ENCODE measurements at places on chromosomes 6 and 20.

GRCh38 chr20:40468759-40469158 lies 220.3 kb downstream of the MAFB start:
- DNase-seq, result no peak

DNA sequence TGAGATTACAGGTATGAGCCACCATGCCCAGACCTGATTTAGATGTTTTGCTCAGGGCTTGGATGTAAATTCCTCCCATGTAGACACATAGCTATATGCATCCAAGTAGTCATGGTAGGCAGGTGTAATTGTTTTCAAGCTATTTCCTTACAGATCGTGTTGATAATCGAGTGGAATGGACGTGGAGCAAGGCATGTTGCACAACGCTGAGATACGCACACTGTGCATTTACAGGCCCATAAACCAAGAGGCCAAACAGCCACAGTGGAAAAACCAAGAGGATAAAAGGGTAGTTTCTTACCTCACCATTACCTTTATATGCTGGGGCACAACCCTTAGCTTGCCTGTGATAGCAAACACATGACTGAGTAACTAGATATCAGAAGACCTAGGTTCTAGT lies 51.0 kb upstream of the ADGRF1 start:
- no peak for DNase-seq

- DNase-seq, result no peak
Observed at GRCh38 chr6:108625581-108625980, 64.9 kb downstream of the FOXO3 start.

DNA sequence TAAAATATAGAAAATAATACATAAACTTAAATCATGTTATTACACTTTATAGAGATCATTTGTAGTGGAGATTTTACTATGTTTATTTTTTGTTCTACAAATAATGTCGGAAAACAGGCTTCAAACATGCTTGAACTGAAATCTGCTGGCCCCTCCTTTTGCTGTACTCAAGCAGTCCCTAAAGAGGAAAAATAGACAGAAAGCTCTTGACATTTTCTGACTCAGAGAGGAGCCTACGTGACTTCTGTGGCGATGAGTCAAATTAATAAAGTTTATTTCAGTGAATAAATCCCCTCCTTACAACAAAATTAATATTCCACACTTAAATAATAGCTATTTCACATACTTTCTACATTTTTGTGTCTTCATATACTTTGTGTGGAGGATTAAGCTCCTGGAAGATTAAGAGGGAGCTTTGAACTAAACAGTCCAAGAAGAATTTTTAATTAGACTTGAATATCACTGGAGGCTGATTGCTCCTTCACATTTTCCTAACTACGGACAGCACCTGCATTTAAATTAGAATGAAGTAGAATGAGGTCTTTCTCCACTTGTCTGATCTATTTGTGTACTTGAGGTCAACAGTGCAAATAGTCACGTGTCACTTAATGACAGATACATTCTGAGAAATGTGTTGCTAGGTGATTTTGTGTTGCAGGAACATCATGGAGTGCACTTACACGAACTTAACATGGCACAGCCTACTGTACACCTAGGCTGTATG lies 1.7 kb upstream of the TREM1 start:
- DNase-seq, result peak; percentile 24

DNA sequence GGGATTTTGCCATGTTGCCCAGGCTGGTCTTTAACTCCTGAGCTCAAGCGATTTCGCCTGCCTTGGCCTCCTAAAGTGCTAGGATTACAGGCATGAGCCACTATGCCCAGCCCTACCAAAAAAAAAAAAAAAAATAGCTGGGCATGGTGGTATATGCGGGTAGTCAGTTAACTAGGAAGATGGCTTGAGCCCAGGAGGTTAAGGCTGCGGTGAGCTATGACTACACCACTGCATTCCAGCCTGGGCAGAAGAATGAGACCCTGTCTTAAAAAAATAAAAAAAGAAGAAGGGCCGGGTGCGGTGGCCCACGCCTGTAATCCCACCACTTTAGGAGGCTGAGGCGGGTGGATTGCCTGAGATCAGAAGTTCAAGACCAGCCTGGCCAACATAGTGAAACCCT lies 50.2 kb downstream of the ELOVL2 start:
- no peak for DNase-seq

- DNase-seq, result no peak
Observed at GRCh38 chr20:31685853-31686643, 36.6 kb downstream of the BCL2L1 start.

DNA sequence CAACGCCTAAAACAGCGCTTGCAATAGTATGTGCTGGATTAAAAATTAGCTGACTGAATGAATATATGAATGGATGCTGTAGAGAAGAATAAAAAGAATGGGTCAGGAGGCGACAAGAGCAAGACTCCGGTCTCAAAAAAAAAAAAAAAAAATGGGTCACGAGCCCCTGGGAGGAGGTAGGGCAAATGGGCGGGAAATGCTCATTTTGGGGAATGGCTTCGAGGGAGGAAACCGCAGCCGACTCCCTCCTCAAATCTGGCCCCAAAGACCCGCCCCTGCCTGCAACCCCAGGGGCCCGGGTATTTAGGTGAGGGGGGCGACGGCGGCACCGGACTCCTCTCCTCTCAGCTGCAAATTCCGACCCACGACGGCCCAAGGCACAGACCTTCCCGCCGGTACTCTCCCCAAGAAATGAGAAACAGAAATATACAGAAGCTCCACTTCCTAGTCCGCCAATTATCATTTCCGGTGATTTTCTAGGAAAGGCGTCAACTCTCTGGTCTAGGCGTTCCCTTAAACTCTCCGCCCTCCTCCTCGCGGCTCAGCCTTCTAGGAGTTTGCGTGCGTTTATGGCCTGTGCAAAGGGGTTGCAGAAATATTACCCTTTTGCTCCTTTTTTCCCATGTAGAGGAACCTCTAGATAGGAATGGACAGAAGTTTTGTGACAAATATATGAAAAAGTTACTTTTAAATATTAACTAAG lies at the start of gene ZNF311:
Gene ZNF311 (minus strand): TSS at position 133 of the 703 bp plus-strand sequence. CDS start 1,361 bp downstream, outside the sequence.
- DNase-seq, result peak; percentile 86

- no peak for DNase-seq
Observed at GRCh38 chr6:85436939-85437495, 12.9 kb upstream of the NT5E start.

GRCh38 chr20:16353417-16353781 lies 219.8 kb downstream of the KIF16B start:
- DNase-seq, result no peak

DNA sequence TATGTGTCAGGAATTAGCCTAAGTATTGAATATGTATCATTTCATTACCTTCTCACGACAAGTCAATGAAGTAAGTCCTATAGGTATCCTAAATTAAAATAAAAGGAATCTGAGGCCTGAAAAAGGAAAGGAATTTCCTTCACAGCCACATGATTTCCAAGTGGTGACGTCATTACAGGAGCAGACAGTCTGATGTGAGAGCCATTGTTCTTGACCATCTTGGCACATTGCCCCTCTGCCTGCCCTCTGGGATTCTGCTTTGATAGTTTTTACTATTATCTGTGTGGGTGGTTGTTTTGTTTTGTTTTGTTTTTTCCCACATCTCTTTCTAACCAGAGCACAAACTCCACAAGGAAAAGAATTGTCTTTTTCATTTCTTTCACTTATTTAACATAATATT lies 219.8 kb upstream of the UFL1 start:
- no peak for DNase-seq

- DNase-seq, result no peak
Observed at GRCh38 chr6:142937986-142938385, 7.0 kb downstream of the HIVEP2 start.

GRCh38 chr6:151999194-151999593 lies 191.7 kb downstream of the ESR1 start:
- DNase-seq, result peak; percentile 65

DNA sequence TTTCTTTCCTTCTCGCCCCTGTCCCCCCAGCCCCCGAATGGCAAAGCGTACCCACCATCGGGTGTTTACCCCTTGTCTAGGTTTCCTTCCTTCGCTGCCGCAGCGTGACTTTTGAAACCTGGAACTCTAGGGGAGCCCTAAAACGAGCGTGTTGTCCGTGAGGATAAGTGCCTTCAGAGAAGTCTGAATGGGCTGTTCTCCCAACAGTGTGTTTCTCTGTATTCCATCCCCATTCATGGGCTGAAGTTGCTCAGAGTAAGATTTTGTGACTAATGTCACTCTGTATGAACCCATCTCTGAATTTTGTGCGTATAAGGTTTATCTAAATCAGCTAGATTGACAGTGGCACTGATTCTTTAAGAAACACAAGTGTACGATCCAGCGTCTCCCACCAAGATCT lies 949 bp downstream of the MACROD2 start:
- DNase-seq, result peak; percentile 28

GRCh38 chr6:149114167-149114566 lies 203.3 kb upstream of the TAB2 start:
- no peak for DNase-seq

DNA sequence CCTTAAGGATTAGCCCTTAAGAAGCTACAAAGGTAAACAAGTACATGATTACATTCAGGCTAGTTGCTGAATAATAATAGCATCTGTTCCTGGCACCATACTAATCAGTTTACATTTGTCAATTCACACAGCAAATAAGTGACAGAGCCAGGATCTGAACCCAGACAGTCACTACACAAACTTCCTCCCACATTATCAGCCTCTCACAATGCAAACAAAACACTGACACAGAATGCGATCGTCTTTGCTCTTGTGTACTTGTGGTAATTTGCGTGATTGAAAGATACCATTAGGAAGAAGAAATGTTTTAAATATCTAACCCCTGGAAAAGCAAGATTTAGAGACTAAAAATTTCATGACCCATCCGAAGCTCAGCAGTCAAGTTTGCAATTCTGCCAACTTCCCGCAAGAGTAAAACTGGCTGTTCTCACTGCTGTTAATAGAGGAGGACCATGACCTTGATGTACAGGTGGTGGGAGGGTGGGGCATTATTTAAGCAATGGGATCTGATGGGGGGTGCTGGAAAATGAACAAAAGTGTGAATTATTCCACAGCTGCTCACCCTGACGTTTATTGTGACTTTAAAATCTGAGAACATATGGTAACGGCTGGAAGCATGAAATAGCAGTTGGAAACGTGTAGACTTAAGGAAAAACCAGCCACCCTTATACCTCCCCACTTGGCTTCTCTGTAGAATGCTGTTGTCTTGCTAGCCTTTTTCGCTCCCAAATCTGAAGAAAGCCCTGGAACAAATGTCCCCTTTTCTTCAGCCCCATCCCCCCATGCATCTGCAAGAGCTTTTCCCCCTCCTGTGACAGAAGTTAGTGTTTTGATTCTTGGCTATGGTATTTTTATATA lies 95.3 kb upstream of the ARMC2 start:
- DNase-seq, result no peak

DNA sequence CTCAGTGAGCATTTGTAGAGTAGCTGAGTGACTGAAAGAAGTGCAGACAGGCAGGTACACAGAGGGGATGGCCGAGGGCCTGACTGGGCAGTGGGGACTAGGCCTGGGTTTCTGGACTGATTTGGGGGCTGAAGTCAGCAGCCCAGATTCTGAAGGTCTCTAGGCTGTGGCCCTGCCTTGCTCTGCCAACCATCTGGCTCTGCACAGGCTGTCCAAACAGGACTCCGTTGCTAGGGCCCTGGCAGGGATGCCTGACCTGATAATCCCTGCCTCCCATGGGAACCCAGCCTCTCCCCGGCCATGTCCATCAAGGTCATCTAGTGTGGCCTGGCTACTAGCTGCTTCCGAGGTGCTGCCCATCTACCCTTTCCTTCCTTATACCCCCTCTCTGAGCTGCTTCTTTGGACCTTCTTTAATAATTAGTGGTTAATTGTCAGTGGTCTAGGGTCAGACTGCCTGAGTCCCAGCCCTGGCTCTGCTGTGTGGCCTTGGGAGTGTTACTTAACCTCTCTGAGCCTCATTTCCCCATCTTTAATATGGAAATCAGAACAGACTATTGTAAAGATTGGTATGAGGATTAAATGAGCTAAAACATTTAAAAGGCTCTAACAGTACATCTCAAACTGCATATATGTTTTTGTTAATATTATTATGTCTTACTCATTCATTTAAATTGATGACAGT lies 137.9 kb downstream of the VEGFA start:
- no peak for DNase-seq

- no peak for DNase-seq
Observed at GRCh38 chr20:61932199-61932592, 133.5 kb downstream of the TAF4 start.

DNA sequence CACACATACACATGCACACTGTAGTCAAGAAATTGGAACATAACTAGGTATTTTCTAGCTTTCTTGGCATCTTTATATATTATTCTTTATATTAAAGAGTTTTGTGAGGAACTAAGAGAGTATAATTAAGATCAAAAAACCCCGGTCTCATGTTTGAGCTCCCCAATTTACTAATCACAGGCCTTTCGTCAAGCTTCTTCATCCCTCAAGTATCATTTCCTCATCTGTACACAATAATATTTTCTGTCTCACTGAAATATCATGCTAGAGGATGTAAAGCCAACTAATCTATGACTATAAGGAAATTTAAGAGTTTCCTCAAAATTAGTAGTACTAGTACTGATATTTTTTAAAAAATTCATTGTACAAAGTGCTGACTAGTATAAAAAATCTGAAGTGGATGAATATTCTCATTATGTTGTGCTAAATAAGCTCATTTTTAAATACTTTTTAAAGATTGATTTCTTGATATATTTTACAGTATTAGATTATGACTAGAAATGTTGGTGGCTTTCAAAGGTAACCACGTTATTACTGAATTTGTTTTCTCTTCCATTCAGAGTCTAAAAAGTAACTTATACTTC lies 28.0 kb downstream of the PEX3 start:
- no peak for DNase-seq

- DNase-seq, result no peak
Observed at GRCh38 chr20:2535711-2536559, 438 bp upstream of the TMC2 start.

- DNase-seq, result no peak
Observed at GRCh38 chr6:105786449-105786848, 299.7 kb upstream of the PRDM1 start.

DNA sequence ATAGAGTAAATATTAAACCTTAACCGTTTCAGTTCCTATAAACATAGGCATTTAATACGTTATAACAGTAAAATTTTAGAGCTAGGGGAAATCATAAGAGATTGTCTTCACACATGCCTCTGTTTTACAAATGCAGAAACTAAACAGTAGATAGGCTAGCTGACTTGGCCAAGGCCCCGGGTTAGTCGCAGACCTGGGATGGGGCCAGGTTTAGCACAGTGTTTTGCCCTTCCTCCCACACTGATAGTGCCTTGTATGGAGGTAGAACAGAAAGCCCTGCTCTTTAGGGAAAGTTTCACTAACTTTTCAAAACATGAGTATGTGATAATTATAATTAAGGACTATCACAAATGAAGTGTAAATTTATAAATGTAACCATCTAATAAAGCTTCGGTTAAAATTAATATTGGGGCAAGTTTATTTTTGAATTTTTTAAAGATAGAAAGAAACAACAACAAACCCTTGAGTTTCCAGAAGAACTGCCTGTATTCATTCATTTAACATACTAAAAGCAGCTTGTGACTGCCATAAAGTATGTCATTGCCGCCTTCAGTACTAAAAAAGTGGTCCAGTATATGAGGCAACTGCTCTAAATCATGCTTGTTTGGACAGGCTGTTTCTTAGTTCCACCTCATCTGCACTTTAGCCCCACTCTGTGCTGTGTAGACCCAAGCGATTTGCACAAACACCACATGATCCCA lies 62.5 kb upstream of the LOC128125822 start:
- no peak for DNase-seq
